ENCODE measurements at places on chromosomes 2 and 18.
A peak's percentile ranks its signal among the peaks of the same experiment; 100 is the strongest.

GRCh38 chr18:59659508-59660170 lies 37.6 kb downstream of the CCBE1 start:
- DNase-seq: no peak

- DNase-seq: no peak
These were observed 28.8 kb downstream of the ADCY3 start for GRCh38 chr2:24891201-24891600.

DNA sequence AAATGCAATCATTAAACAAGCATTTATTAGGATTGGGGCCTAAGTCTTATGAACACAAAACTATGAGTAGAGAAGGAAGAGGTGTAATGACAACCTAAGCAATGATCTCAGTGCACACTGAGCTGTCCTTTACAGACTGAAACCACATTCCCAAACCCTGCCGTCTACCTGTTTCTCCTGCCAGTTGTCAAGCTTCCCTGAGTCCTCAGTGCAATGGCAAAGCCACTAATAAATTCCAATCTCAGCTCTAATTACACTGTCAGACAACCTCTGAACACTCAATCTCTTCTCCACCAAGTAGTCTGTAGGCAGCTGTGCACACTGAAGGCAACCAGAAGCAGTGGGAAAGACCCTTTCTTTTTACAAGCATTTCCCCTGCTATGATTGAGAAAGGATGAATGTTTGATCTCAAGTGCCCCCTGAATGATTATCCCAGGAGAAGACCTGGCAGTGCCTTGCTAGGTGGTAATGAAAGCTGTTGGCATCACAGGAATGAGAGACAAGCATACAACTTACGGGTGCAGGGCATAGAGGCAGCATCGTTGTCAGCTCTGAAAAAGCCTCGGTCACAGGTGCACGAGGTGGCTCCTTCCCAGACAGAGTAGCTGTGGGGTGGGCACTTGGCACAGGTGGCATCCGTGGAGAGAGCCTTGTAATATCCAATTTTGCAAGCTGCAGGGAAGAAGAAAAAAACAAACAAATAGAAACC lies 71.4 kb downstream of the EPHA4 start:
- DNase-seq: no peak

GRCh38 chr2:46074501-46074900 lies 222.7 kb upstream of the EPAS1 start:
- no peak for DNase-seq

- peak; percentile 41 for DNase-seq
These were observed 50.7 kb upstream of the PAIP2B start for GRCh38 chr2:71277536-71278103.

DNA sequence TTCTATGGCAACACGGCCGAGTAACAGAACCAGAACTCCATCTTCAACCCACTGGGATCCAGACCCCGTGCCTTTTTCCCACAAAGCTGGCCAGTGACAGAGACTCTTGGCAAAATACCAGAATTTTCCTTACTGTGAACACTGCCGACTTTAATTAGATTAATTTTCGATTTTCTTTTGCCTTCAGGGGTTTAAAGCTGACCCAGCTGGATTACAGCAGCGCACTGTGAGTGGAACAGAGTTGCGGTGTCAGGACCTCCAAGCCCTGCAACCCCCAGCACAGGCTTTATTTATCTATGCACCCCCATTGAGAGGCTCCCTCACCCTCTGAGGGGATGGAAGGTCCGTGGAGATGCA lies 36.4 kb downstream of the CTIF start:
- DNase-seq: no peak

DNA sequence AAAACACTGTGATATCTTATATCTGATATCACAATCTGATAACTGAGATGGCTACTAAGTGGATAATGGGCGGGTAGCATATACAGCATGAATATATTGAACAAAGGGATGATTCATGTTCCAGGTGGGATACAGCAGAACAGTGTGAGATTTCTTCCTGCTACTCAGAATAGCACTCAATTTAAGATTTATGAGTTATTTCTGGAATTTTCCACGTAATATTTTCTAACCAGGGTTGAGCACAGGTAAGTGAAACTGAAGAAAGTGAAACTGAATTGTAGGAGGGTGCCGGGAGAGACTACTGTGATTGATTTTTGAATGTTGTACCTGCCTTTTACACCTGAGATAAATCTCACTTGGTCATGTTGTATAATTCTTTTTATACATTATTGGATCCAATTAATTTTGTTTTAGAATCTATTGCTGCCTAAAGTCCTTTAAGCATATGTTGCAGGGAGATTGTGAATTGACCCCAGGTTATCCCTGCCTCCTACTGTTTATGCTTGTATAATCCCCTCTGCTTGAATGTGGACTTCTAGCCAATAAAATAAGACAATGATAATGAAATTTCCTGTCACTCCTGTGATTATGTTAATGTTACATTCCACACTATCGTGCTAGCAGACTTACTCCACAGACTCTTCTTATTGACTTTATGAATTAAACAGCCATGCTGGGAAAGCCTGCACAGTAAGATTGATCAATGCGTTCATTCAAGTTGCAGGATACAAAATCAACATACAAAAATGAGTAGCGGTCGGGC lies 67.6 kb upstream of the RBBP8 start:
- no peak for DNase-seq

DNA sequence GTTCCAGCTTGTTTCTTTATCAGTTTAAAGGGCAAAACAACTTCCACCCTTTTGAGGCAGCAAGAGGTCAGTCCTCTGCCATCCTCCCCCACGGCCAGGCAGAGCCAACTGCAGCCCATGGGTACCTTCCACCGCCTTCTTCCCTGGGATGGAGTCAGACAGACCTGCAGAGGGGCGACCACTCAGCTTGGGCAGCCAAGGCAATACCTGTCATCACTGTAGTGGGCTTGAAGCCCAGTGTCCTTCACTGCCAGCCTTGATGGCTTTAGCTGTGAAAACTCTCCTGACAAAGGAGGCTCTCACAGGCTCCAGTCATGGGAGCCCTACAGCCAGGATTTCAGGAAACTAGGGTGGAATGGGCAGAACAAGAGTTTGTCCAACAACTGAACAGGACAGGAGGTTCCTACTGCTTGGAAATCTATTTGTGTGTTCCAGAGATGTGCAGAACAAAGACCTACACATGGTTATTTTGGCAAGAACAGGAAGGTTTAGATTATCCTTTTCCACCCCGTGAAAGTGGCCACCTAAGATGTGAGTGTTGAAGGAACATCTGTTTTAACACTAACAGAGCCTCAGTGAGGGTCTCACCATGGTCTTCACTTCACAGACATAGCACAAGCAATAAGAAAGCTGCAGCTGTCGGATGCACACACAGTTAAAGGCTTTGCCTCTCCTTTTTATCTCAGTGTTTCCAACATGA lies 93.9 kb upstream of the RMDN2 start:
- no peak for DNase-seq

DNA sequence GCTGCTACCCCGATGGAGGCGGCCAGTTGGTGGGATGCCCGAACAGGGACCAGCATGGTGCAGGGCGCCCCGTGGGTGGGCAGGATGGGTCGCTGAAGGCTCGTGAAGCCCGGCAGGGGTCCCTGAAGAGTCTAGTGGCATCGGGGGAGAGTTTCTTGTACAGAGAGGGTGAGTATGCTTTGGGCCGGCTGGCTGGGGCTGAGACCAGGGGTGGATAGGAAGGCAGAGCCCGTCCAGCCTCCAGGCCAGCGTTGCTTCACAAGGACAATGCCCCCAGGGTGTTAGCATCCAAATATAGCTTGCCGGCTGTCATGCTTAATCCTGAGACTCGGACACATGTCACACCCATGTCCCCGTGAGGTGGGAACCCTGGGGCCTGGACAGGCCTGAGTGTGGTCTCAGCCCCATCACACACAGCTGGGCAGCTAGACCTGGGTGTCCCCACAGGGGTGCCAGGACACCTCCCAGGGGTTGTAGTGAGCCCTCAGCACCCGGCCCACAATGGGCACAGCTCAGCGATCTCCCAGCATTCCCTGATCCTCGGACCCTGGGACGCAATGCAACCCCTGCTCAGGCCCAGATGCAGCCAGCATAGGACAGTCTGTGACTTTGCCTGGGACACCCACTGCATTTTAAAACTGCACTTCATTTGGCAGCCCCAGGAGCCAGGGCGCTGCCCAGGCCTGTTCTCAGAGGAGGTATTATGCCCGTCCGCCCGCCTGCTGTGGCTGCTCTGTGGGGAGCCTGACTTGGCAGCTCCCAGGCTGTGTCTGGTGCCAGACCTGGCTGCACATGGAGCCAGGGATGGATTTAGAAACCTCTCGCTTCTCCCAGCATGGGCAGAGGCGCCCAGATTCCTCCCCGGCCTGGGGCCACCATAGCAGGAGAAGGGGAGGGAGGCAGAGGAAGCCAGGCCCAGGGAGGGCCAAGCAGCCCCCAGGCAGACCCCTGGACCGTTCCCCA lies 36.4 kb downstream of the RAMP1 start:
- DNase-seq: peak; percentile 81

GRCh38 chr2:108115868-108116267 lies 123.9 kb upstream of the SULT1C3 start:
- DNase-seq: no peak

- DNase-seq: no peak
These were observed 67.5 kb downstream of the PLCL1 start for GRCh38 chr2:197871780-197872456.

GRCh38 chr2:222430681-222431080 lies 6.3 kb downstream of the SGPP2 start:
- no peak for DNase-seq

- no peak for DNase-seq
These were observed 239.2 kb upstream of the KCNJ3 start for GRCh38 chr2:154459286-154459685.

GRCh38 chr2:200349868-200350267 lies 43.4 kb downstream of the SPATS2L start:
- DNase-seq: no peak

GRCh38 chr2:203780231-203780630 lies 73.8 kb downstream of the CD28 start:
- no peak for DNase-seq

- no peak for DNase-seq
These were observed 33.5 kb downstream of the FBXO15 start for GRCh38 chr18:74114116-74114515.

DNA sequence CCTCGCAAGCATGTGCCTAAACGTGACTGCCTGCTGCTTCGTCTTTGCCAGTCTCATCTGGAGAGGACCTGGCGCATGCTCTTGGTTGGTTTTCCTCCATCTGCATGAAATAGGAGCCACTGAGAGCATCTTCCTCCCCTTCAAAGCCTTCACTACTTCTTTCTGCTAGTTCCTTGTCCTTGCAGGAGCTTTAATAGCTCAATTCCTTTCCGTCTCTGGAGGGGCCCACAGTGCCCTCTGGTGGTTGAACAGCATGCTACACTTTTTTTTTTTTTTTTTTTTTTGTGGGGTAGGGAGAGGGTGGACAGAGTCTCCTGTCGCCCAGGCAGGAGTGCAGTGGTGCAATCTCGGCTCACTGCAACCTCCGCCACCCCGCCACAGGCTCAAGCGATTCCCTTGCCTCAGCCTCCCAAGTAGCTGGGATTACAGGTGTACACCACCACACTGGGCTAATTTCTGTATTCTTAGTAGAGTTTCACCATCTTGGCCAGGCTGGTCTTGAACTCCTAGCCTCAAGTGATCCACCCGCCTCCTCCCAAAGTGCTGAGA lies 59.6 kb downstream of the SP110 start:
- DNase-seq: peak; percentile 12

GRCh38 chr18:78980777-78981380 lies 1.3 kb downstream of the SALL3 start:
- no peak for DNase-seq

GRCh38 chr2:208545403-208546042 lies 138.9 kb downstream of the PTH2R start:
- no peak for DNase-seq

DNA sequence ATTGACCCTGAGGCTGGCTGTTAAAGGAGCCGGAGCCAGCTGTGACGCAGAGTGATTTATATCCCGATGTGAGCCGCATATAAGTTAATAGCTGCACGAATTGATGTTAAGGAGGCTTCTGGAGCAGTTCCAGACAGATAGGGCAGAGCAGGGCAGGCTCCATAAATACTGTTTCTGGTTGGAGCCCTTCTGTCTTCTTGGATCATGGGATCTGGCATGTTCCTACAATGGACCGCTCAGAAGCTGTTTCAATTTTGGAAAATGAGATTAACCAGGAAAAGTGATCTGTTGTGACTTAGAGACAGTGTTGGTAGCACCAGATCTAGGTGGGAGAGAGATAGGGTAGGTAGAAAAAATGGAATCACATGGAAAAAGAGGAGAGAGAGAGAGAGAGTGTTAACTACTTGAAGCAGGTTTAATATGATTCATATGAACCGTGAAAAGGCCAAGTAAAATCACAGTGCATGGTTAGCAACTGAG lies 4.8 kb upstream of the IGFBP5 start:
- no peak for DNase-seq

DNA sequence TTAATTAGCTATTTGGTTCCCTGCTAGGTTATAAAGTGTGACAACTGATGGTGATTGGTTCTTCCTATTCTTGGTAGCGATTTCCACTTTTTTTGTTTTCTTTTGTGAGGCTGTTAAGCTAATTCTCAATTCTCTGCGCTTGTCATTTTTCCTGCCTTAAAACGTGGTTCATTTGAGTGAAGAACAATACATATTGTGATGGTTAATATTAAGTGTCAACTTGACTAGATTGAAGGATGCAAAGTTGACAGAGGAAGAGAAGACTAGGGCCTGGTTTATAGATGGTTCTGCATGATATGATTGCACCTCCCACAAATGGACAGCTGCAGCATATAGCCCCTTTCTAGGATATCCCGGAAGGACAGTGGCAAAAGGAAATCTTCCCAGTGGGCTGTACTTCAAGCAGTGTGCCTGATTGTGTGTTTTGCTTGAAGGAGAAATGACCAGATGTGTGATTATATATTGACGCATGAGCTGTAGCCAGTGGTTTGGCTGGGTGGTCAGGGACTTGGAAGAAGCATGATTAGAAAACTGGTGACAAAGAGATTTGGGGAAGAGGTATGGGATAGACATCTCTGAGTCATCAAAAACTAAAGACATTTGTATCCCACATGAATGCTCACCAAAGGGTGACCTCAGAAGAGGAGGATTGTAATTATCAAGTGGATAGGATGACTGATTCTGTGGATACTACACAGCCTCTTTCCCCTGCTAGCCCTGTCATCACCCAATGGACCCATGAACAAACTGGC lies 39.4 kb upstream of the ZNF804A start:
- no peak for DNase-seq

DNA sequence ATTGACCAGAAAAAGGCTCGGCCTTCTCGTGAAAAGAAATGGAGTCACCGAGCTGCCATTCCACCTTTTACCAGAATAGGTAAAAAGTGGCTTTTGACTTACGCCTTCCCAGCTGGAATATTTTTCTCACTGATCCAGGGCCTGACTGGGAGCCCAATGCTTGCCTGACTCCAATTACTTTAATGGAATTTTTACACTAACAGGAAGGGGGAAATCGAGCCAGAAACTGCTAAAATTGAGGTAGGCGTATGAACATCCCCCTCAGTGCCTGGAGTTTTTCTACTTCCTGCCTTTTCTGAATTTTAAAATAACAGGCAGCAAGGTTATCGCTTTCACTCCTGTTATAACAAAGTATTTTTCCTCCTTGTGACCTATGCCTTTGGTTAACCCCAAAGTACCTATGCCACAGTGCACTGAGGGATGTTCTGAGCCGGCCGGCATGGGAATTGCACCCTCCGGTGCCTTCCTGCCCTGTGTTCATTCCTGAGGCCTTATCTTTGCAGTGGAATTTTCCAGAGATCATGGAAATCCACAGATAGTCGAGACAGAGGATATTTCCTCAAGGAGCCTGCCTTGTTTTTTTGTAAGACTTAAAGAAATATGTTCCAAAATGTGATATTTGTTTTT lies 18.3 kb upstream of the RPL31 start:
- no peak for DNase-seq
